Stimulated activated CD4-positive, alpha-beta T cell treated with anti-CD3 and anti-CD28 coated beads, TNF-alpha, amount 100 ng/mL, for 1 hour (primary cell): ENCODE measurements at places on chromosomes 11 and 22.

DNA sequence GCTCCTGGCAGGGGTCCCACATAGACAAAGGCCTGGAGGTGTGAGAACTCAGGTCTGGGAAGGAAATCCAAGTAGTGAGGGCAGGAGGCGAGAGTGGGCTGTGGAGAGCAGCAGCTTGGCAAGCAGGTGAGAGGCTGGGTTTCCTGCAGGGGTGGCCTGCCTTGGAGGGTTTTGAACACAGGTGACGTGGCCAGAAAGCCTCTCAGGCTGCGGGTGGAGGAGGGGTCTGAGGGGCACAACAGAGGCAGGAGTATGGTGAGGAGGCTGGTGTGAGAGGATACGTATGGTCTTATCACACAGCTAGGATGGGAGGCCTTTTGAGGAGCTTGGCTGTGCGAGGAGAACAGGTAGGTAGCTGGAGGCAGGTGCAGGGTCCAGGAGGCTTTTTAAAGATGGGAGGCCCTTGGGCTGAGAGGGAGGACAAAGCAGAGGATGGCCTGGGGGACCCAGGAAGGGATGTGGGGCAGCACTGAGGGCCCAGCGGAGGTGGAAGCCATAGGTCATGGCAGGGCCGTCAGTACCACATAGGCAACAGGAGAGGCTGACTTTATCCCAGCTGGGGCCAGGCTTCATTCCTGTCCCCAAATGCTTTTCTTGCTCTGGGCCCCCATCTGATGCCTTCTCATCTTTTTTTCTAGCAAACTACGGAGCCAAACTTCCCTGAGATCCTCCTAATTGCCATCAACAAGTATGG, 84.4 kb downstream of the MYO7A start:
- DNase-seq = no peak

DNA sequence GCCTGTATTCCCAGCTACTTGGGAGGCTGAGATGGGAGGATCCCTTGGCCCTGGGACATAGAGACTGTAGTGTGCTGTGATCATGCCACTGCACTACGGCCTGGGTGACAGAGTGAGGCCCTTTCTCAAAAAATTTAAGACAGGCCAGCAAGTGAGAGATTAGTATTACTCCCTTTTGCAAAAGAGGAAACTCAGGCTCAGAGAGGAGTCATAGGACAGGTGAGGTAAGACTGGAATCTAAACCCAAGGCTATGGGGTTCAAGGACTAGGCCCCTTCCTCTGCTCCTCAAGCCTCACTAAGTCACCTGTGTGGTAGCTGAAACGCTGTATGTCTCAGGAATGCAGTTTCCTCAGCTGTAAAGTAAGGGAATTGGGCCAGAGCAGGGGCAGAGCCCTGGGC, 1.6 kb upstream of the P2RY2 start:
- no peak for DNase-seq

DNA sequence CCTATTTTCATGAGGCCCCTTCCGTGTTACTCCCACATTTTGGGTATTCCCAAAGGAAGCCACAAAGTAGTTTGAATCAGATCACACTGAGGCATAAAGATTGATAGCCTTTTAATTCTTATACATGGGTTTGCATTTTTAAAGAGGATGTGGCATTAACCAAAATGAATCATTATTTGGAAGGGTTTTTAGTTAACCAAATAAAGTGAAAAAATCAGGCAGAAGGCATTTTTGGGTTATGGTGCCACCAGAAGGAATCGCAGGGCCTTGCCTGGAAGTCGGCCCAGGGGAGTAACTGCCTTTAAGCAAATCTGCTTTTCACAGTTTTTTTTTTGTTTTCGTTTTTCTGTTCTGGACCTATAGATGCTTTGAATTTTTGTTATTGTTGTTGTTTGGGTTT, 55.4 kb downstream of the HSD17B12 start:
- no peak for DNase-seq

DNA sequence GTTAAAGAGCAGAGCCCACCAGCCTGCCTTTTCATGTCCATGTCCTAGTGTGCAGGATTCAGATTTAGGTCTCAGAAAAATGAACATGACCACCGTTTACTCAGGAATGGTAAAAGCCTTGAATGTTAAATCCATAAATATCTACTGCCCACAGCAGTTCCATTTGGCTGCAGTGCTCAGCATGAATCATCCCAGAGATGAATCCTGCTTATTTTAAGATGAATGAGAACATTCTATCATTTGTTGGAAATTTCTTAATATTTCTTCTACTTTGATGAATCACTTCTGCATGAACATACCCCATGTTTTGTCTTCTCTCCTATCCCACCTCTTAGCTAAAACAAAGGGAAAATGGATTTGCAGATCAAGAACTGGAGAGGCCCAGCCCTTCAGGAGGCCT, 47.5 kb upstream of the AQP11 start:
- no peak for DNase-seq

DNA sequence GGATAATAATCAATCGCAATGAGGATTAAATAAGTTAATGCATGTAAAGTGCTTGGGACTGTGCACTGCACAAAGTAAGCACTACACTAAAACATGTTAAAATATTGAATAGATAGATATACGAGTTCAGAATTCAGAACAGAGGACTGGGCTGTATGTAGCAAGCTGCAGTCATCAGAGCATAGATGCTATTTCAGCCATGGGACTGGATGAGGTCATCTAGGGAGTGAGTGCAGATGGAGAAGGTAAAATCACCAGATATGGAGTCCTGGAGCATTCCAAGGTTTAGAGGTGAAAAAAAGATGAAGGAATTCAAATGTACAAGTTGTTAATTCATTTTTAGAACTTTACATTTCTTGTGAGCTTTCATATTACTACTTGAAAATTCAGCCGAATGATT, 347.5 kb upstream of the DDI1 start:
- DNase-seq = no peak

- DNase-seq = no peak
These were observed 58.0 kb downstream of the CADM1 start for GRCh38 chr11:115446214-115446613.

DNA sequence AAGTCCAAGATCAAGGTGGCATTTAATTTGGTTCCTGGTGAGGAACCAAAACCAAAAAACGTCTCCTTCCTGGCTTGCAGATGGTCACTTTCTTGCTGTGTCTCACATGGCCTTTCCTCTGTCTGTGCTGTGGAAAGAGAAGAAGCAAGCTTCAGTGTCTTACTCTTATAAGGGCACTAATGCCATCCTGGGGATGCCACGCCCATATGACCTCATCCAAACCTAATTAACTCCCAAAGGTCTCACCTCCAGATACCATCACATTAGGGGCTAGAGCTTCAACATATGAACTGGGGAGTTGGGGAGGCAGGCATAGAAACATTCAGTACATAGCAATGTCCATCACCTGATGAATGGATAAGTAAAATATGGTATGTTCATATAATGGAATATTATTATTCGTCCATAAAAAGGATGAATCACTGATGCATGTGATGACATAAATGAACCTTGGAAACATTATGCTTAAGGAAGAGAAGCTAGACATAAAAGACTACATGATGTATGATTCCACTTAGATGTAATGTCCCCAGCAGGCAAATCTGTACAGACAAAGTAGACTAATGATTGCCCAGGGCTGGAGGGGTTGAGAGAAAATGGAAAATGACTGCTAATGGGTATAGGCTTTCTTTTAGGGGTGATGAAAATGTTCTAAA, 78.6 kb upstream of the B3GNT6 start:
- DNase-seq = no peak

GRCh38 chr22:21449531-21450319, 17.5 kb upstream of the TMEM191C start:
- no peak for DNase-seq

DNA sequence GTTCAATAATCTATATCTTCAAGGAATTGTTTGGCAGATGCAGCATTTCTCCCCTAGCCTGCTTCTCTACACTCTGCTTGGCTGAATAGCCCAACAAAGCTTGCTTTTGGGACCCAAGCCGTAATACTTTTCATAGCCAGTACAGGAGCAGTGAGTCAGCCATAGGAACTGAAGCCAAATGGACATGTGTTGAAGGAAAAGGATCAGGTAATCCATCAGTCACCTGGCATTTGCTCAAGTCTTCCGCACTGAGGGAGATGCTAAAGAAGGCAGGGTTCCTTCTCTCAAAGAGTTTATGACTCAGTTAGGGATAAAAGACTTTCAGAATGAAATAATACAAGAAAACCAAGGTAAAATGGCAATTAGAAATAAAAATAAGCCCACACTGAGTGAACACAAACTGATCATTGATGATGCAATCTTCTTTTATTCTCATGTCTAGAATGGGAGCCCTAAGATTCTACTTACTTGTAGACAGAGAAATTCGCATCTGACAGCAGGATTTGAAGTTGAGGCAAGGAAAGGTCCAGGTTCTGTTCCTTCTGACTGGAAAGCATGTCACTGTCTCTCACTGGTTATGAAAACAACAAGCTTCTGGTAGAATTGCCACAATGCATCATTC, 13.2 kb downstream of the C11orf87 start:
- no peak for DNase-seq

DNA sequence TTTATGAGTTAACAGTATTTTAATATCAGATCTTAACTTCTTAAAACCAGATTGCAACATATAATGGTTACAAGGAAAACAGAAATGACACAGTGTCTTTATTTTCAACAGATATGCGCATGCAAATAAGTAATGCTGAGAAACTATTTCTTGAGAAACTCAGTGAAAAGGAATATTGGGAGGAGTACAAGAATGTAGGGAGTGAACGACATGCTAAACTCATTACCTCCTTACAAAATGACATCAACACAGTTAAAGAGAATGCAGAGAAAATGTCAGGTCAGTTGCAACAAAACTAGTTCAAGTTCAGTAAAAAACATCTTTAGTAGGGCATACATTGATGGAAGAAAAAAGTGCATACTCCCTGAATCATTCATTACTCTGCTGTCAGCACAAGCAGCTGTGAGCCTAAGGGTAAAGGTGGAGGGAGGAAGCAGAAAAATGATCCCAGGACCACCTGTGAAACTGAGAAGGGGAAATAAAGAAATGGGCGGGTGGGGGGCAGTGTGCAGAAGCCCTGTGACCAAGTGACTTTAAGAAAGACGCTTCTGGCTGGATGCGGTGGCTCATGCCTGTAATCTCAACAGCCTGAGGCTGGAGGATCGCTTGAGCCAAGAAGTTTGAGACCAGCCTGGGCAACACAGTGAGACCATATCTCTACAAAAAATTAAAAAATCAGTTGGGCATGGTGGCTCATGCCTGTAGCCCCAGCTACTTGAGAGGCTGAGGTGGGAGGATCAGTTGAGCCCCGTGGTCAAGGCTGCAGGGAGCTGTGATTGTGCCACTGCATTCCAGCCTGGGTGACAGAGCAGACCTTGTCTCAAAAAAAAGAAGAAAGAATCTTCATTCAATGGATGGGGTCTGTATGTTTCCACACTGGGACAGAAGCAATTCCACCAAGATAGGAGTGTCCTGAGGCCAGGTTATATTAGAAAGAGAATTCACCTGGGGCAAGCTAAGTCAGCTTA, 31.2 kb downstream of the CCDC83 start:
- DNase-seq = no peak

DNA sequence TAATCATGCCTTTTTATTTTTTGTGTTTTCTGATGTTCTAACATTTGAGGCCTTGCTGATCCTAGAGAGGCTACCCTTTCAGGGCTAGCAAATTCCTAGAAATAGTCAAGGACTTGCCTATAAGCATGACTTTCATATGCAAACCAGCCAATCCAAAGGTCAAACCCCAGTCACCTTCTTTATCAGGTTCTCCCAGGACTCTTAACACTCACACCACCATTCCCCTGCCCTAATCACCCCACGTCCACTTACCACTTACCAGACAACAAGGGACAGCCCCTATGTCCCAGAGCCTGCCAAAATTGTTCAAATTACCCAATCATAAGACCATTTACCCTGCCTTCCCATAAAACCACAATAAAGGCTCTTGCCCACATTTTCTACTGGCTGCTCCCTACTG, 1339.8 kb downstream of the LRRC4C start:
- no peak for DNase-seq

DNA sequence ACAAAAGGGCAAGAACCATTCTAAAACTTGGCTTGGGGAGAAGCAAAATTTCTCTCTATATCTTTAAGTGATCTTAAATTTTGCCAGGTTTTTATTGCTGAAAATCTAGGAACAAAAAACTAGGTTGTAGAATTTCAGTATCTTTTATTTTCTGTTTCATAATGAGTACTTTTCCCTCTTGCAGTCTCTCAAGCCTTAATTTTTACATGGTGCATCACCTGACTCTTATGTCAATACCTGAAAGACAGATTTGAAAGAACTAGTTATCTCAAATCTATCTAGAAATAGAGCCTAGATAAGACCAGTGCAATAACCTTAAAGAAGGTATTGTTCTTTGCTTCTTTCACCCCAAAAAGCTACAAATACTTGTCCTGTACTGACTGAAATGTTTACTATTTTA, 122.1 kb downstream of the TRIM44 start:
- DNase-seq = no peak

- DNase-seq = no peak
These were observed 8.0 kb downstream of the NUMA1 start for GRCh38 chr11:72072348-72072747.

DNA sequence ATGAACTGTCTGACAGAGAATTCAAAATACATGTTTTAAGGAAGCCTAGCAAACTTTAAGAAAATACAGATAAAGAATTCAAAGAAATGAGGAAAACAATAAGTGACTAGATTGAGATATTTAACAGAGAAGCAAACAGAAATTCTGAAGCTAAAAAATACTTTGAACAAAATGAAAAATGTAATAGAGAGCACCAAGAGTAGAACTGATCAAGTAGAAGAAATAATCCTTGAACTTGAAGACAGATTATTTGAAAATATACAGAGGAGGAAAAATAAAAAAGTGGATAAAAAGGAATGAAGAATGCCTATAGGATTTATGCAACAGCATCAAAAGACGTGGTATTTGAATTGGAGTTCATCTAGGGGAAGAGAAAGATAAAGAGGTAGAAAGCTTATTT, 101.9 kb upstream of the OR4B1 start:
- no peak for DNase-seq

DNA sequence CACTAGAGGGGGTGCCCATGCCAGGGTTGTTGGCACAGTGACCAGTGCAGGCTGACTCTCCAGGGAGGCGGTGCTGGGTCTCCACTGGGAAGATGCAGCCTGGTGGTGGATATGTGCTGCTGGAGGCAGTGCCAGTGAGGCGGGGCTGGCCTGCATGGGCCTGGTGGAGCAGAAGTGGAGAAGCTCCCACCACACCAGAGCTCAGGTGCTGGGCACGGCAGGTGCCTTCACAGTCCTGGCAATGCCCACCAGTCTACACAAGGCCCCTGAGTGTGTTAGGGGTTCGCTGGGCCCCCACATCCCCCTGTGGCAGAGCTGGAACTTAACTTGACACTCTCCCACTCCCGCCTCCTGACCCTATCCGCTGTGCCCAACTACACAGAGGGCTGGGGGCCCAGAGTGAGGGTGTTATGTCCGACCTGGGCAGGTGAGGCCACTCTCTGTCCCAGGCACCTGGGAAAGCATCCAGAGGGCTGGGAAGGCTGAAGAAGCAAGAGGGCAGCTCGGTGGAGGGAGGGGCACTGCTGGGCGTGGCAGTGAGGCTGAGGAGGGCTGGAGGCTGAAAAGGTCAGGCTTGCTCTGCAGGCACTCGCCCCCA, 102.4 kb upstream of the B3GAT1 start:
- DNase-seq = no peak
